ENCODE measurements at places on chromosomes 16 and 17. TPM values are rescaled to one million over a fixed set of nuclear protein-coding genes. Genes with fewer than 3 reads are reported as not detected.

- DNase-seq: no peak
- H3K36me3 ChIP-seq: no peaks in the 10 kb centered on the region
- H3K4me1 ChIP-seq: peaks cover 20% of the 10 kb centered on the region
- H3K27ac ChIP-seq: no peak overlapping the region
Observed at GRCh38 chr16:53717577-53717976, 13.6 kb downstream of the FTO start.

GCGR gene
- total RNA-seq: 0.52 TPM

GRCh38 chr16:57386381-57386951, 14.2 kb downstream of the CX3CL1 start:
- no peak overlapping the region for H3K27ac ChIP-seq
- no peaks in the 10 kb centered on the region for H3K36me3 ChIP-seq
- DNase-seq: no peak
- peaks cover 7% of the 10 kb centered on the region for H3K4me1 ChIP-seq
- H3K27me3 ChIP-seq: no peaks in the 10 kb centered on the region

DNA sequence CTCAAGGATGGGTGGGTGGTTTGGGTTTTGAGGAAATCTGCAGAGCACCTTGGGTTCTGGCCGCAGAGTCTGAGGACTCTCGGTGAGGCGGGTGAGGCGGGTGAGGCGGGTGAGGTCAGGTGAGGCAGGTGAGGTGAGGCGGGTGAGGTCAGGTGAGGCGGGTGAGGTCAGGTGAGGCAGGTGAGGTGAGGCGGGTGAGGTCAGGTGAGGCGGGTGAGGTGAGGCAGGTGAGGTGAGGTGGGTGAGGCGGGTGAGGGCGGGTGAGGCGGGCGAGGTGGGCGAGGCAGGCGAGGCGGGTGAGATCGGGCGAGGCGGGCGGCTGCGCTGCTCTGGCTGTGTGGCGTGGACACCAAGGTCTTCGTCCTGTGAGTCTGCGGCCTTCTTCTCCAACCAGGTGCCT, 24.1 kb upstream of the RPL13 start:
- H3K27me3 ChIP-seq: no peaks in the 10 kb centered on the region
- DNase-seq: no peak
- no peak overlapping the region for H3K27ac ChIP-seq

STRADA gene
- 26.7 TPM for total RNA-seq

DNA sequence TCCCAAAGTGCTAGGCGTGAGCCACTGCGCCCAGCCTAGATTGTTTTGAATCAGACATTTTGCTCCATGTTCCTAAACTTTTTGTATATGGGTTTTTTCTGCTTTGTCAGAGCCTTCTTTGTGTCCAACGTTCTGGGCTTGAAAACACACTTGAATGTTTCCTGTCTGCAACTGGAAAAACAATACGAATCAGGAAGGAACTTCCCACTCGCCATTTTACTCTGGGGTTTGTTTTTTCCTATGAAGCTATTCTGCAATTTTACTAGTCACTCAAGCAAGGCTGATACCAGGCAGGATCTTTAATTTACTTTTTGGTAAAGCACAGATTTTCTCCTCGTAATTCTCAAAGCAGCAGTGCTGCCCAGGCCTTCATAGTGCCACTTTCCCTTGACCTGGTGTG, 31.6 kb downstream of the ARHGAP17 start:
- DNase-seq: no peak
- H3K27me3 ChIP-seq: no peaks in the 10 kb centered on the region
- no peak overlapping the region for H3K4me3 ChIP-seq

DNA sequence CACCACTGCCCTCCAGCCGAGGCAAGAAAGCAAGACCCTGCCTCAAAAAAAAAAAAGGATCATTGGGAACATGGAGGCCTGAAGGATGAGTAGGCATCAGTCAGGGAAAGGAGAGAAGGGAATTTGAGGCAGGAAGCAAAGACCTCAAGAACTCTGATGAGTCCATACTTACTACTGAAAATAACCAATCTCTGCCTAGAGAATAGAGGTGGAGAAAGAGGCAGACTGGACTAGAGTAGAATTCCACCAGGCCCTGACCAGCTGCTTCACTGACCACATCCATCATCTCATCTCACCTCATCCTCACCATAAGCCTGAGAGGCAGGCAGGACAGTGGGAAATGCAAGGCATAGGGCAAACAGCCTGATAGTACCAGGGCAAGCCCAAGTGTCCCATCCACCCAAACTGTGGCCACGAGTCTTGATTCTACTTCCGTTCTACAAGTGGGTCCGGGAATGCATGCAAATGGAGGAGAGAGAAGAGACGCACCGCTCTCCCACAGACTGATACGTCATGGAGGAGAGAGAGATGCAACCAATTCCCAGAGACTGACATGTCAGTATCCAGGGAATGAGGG, 17.1 kb downstream of the ANKRD11 start:
- DNase-seq: no peak
- no peak overlapping the region for H3K4me3 ChIP-seq
- H3K4me1 ChIP-seq: peaks cover 73% of the 10 kb centered on the region
- no peaks in the 10 kb centered on the region for H3K36me3 ChIP-seq
- no peak overlapping the region for H3K27ac ChIP-seq
- H3K27me3 ChIP-seq: no peaks in the 10 kb centered on the region

CD300H gene
- total RNA-seq: not detected

ABI3 gene
- 4.9 TPM for total RNA-seq

DNA sequence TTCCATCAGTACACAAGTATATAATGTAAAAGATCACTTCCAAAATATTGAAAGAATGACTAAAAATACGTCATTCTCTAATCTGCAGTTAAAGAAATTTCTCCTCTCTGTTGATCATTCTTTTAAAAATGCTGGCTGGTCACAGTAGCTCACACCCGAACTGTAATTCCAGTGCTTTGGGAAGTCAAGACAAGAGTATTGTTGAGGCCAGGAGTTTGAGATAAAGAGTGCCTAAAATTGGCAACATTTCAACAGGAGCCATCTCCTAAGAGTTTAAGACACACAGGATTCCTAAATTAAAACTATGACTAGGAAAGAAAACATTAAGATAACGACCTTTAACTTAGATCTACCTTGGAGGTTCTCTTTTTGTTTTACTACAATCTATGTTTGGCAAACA, 4.5 kb upstream of the USP32 start:
- no peak for DNase-seq
- no peak overlapping the region for H3K27ac ChIP-seq
- H3K36me3 ChIP-seq: no peaks in the 10 kb centered on the region

DNA sequence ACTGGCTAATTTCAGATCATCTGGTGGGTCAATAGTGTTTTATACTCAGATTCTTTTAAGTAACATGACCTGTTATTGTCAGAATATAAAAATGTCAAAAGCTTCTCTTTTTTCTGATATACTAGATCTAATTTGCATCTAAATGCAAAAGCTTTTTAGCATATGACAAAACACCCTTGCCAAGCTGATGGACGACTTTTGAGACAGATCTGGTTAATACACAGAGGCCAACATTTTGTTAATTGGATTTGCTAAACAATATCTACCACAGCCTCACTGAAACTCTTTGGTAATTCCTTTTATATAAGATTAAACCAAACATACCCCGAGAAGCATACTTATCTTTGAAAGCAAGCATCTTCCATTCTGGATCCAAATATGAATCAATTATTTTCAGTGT, 10.3 kb upstream of the NOL11 start:
- no peak overlapping the region for H3K27ac ChIP-seq

TMEM220 gene
- 4.4 TPM for total RNA-seq

- H3K27ac ChIP-seq: no peak overlapping the region
- H3K4me1 ChIP-seq: peaks cover 5% of the 10 kb centered on the region
- no peaks in the 10 kb centered on the region for H3K27me3 ChIP-seq
Observed at GRCh38 chr16:23837553-23838308, 1.9 kb downstream of the PRKCB start.

DNA sequence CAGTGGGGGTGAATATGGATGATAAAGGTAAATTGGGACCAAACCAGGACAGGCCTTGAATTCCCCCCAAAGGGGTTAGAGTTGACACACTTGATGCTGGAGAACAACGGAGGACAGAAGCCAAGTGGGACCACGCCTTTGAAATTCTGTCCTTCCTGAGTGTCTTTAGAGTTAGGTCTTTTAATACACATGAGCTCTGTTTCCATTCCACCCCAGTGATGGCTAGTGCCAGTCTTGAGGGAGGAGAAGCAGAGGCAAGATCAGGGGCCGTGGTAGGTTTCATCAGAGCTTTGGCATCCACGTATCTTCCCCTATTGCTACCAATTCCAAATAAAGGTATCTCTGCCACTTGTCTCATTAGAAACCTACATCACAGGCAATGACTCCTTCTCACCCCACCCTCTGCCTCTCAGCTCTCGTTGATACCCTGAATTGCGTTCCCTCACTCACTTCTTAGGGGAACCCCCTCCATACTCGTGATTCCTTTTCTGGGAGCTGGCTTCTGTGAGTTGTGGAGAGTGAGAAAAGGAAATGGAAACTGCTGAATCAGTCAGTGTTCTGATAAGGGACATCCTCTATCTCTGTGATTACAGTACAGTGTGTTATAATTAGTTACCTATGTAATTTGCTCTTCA, 2.4 kb upstream of the CCL3L1 start:
- no peaks in the 10 kb centered on the region for H3K4me1 ChIP-seq
- no peak for DNase-seq
- H3K4me3 ChIP-seq: no peak overlapping the region

GRCh38 chr17:55418369-55419268, 3.0 kb downstream of the MMD start:
- H3K27me3 ChIP-seq: no peaks in the 10 kb centered on the region
- DNase-seq: no peak
- no peaks in the 10 kb centered on the region for H3K36me3 ChIP-seq
- H3K4me3 ChIP-seq: no peak overlapping the region

DNA sequence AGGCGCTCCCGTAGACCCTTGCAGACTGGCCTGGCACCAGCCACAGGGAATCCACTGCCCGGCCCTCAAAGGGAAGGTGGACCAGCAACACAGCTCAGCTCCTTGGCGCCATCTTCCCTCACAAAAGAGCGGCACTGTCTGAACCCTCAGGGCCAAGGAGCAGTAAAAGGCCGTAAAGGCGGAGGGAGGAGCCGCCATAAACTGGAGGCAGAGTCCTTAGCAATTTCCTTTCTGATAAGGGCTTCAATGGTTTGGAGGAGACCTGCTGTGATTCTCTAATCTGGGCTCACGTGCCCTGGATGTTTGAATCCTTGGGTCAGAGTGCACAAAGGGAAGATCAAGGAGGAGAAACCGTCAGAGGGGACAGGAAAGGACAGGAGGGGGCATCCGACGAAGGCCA, 15.5 kb upstream of the AXIN2 start:
- no peaks in the 10 kb centered on the region for H3K27me3 ChIP-seq
- no peak for DNase-seq
- no peak overlapping the region for H3K27ac ChIP-seq
- H3K4me1 ChIP-seq: no peaks in the 10 kb centered on the region
- no peaks in the 10 kb centered on the region for H3K36me3 ChIP-seq

ST6GALNAC1 gene
- total RNA-seq: 9.3 TPM

CCL17 gene
- not detected for total RNA-seq

DNA sequence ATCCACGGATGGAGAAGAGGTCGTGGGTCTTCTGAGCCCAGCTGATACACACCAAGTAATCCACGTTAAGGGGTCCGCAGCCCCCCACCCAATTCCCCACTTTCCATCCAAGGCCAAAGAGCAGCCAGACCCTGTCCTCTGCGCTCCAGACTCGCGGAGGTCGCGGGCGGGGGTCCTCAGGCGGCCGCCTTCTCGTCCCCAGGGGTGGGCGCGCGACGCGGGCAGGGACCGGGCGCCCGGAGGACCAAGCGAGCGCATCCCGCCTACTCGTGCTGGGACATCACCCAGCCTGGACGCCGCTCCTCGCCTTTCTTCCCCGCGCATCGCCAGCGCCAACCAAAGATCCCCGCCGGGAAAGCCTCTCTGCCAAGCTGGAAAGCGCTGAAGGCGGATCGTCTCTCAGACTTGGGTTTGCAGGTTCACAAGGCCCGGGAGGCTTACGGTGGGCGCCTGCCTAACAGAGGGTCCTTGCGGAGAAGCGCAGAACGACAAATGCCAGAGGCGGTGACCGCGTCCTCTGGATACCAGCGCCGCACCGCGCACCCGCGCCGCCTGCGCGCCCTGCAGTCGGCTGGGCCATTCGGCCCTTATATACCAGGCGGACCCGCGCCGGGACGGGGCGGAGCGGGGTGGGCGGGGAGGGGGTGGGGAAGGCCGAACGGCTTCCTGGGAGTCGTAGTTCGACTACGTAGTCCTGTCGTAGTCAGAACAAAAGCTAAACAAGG, 471.6 kb downstream of the SOX9 start:
- H3K27me3 ChIP-seq: peaks cover 9% of the 10 kb centered on the region
- peak overlapping the region; percentile 31 for H3K4me3 ChIP-seq
- peak; percentile 87 for DNase-seq
- no peaks in the 10 kb centered on the region for H3K36me3 ChIP-seq

DNA sequence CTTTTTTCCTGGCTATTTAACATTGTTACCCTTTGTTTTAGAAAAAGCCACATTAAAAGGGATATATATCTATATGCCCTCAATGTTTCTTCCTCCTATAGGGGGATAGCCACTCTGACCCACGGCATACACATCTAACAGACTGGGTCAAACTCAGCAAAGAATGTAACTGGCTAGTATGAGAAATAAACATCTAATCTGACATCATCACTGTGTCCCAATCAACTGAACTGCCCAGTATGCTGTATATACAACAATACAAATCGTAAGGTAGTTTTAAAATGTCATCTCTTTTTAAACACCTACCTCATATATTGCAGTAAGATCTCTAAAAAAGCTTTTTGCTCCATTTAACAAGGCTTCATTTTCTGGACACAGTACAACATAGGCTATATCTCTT, 39.9 kb upstream of the INTS2 start:
- DNase-seq: no peak
- no peak overlapping the region for H3K4me3 ChIP-seq
- H3K27ac ChIP-seq: no peak overlapping the region
- no peaks in the 10 kb centered on the region for H3K4me1 ChIP-seq
- H3K36me3 ChIP-seq: peaks cover 11% of the 10 kb centered on the region

DBNDD1 gene
- total RNA-seq: 10.9 TPM

DNA sequence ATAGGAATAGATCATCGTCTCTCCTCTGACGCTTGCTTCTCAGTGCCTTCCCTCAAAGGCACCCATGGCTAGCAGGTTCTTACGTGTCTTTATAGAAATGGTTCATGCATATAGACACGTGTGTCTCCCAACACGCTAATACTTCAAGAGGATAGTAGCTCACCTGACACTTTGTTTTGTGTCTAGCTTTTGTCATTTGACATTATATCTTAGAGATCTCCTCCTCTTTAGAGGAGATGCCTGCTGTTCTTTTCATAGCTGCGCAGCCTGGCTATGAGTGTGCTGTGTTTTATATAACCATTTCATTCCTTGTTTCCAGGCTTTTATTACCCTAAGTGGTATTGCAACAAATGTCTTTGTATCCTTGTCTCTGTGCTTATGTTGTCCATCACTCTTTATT, 411.7 kb downstream of the CPPED1 start:
- DNase-seq: no peak
- no peaks in the 10 kb centered on the region for H3K27me3 ChIP-seq
- no peaks in the 10 kb centered on the region for H3K4me1 ChIP-seq
- no peak overlapping the region for H3K4me3 ChIP-seq
- H3K36me3 ChIP-seq: no peaks in the 10 kb centered on the region

Data from body of pancreas (tissue), 4 donors.